ENCODE measurements at places on chromosomes 3 and 15.

GRCh38 chr15:59339252-59339672 is 33.4 kb downstream of the MYO1E start:
- DNase-seq: no peak

GRCh38 chr3:130649061-130649654 is 97.5 kb downstream of the PIK3R4 start:
- DNase-seq: no peak

- DNase-seq: no peak
Measured at GRCh38 chr15:77042955-77043920, 27.7 kb downstream of the TSPAN3 start.

DNA sequence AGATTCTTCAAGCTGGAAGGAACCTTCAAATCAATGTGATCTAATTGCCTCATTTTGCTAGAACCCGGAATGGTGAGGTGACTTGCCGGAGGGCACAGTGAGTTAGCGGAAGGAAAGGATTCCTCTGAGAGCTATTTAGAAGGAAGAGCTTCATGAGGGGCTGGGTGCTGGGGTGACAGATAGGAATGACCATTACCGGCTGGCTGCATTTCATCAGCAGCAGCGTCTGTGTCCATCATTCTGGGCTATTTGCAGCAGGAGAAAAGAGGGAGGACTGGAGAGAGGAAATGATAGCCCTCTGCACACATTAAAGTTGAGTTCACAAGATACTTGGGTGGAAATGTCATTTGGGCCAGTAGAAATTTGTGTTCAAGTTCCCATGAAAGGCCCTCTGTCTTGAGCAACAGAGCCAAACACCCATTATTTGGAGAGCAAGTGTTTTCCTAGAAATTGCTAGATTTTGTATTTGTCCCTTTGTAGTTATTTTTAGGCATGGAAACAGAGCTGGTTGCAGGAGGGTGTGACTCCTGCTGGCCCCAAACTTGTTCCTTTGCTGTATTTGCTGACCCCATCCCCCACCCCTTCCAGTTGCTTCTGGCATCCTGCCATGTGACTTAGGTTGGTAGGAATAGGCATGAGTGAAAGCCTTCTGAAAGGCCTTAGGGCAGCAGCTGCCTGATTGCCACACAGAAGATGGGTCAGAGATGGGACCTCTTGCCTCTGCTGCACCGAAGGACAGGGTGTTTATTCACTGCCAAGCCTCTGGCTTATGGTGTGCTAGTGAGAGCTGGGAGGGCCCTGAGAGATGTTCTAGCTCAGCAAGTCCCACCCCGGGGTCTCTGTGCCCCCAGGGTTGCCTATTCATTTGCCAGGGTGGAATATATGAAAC is 87.5 kb upstream of the PLXNA1 start:
- no peak for DNase-seq

DNA sequence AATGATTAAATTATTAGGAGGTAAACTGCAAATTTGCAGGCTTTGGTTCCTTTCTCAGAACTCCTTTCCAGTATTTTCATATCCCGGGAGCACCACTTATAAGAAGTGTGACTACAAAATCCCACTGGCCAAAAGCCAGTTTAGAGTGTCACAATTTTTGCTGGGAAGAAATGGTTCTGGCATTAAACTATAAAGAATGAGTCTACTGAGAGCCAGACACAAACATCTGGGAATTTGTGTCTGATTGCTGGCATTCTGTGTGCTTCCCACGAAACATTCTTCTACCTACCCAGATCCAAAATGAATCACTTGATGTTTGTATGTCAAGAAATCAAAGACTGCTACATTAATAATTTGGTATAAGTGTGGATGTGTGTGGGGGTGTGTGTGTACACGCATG is 82.8 kb downstream of the DUT start:
- DNase-seq: peak; percentile 92

DNA sequence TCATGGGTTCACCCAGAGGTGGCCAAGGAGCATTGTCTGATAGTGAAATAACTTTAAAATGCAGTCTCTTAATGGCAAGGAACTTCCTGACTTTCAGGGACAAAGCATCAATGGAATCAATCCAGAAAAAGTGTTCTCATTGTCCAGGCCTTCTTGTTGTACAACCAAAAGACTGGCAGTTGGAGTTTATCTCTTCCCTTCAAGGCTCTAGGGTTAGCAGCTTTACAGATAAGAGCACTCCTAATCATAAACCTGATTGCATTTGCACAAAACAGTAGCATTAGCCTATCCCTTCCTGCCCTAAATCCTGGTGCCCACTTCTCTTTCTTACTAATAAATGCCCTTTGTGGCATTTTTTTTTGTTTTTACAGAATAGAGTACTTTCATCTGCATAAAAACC is 43.3 kb upstream of the VIPR1 start:
- DNase-seq: no peak

DNA sequence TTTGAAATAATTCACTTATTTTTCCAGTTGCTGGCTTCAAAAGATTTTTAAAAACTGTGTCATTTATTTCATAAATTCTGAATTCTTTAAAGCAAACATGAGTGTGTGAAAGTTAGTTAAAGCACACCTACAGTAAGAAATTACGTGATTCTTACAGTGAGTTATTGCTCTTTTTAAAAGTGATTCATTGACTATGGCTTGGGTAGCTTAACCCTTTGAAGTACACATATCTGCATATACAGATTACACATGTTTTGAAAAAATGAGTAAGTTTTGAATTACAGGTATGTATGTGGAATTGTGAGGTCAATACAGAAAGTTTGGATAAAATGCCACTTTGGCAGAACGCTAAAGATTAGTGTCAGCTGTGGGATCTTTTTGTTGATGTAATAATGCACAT is 64.5 kb upstream of the MBNL1 start:
- DNase-seq: no peak

GRCh38 chr15:101447168-101447533 is 42.4 kb downstream of the PCSK6 start:
- DNase-seq: no peak

- peak; percentile 29 for DNase-seq
Measured at GRCh38 chr3:178454726-178455125, 81.5 kb upstream of the KCNMB2 start.

GRCh38 chr3:46094506-46094905 is 67.2 kb upstream of the XCR1 start:
- DNase-seq: no peak

DNA sequence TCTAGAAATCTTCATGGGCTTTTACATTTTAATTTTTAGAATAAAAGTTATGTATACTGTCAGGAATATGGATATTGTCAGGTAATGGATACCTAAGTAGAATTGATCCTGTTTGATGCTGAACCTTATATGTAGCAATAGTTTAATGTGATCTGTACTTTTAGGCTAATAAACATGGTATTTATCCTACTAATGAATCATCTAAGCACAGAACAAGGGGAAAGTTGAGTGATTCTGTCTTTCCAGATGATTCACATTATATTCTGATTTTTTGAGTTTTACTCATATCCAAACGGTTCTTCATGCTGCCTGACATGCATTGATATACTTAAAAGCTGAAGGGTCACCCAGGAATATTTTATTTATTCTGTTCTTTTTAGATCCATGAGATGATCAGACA is 34.5 kb downstream of the FANCI start:
- DNase-seq: no peak

GRCh38 chr15:48683991-48684765 is 38.7 kb upstream of the FBN1 start:
- no peak for DNase-seq

- no peak for DNase-seq
Measured at GRCh38 chr3:127685708-127686511, 13.2 kb downstream of the ABTB1 start.

DNA sequence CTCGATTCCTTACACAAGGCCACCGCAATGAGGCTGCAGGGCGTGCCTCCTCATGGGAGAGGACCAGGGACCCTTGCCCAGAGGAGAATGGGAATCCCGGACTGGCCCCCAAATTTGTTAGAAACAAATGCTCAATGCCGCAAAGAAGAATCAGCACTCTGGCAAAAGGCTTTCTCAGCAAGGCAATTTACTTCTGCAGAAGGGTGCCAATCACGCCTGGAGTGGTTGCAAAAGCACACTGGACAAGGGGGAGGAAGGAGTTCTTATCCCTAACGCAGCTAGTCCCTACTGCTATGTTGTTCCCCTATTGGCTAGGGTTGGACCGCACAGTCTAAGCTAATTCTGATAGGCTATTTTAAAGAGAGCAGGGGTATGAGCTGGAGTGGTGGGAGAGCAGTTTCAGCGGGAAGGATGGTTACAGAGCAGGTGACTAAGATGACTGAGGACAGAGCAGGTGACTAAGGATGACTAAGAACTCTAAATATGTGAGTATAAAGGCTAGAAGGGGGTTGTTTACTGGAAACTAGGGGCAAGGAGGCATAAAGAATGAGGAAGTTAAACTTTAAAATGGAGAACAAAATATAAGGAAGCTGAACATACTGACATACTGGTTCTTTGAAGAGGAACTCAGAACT is 48.5 kb downstream of the KATNBL1 start:
- no peak for DNase-seq

DNA sequence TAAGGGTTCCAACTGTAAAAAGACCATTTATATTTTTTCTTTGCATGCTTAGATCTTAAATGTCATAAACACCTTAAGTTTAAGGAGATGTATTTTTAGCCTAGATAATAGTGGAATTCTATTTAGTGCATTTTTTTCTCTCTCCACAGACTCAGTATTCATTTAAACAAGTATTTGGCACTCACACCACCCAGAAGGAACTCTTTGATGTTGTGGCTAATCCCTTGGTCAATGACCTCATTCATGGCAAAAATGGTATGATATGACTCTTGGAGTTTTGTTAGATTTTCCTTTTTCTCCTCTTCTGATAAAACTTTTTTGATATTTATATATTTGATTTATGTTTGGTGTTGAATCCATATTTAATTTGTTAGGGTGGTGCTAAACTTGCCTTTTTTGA is 7.3 kb downstream of the KIF23 start:
- DNase-seq: no peak

GRCh38 chr3:9206287-9206686 is 43.2 kb downstream of the SRGAP3 start:
- DNase-seq: no peak

GRCh38 chr3:18900994-18901393 is 247.3 kb upstream of the KCNH8 start:
- DNase-seq: no peak

- peak; percentile 89 for DNase-seq
Measured at GRCh38 chr15:39585871-39586301, 5.0 kb downstream of the THBS1 start.

GRCh38 chr3:23206366-23206765 is 3.2 kb downstream of the UBE2E2 start:
- no peak for DNase-seq

DNA sequence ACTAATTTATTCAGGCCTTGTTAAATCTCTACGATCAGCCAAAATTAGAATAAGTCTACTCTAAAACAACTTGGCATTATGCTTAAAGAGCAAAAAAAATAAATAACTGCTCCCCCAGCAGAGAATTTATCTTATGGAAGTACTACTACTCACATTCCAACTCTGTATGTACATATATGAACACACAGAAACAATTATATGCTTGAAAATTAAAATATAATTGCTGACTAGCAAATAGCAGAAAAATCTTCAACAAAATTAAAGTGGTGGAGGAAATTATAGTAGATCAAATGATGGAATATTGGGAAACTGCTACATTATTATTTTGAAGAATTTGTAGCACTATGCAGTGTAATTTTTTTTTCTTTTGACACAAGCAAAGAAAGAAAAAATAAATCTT is 580.9 kb downstream of the MECOM start:
- no peak for DNase-seq

DNA sequence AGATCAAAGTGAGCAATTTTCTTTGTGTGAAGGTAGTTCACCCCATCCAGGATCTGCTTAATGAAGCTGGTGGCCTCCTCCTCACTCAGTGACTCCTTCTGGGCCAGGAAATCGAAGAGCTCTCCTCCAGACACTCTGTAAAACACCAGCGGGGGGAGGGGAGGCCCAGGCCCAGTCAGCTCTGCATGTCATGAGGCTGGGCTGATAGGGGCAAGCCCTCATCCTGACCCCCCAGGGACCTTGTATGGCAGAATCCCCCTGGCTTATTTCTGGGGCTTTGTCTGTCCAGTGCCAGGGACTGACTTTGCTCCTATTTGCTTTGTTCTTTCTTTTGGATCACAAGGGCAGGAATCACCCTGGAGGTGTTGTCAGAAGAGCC is 74.9 kb downstream of the DAPK2 start:
- DNase-seq: no peak

DNA sequence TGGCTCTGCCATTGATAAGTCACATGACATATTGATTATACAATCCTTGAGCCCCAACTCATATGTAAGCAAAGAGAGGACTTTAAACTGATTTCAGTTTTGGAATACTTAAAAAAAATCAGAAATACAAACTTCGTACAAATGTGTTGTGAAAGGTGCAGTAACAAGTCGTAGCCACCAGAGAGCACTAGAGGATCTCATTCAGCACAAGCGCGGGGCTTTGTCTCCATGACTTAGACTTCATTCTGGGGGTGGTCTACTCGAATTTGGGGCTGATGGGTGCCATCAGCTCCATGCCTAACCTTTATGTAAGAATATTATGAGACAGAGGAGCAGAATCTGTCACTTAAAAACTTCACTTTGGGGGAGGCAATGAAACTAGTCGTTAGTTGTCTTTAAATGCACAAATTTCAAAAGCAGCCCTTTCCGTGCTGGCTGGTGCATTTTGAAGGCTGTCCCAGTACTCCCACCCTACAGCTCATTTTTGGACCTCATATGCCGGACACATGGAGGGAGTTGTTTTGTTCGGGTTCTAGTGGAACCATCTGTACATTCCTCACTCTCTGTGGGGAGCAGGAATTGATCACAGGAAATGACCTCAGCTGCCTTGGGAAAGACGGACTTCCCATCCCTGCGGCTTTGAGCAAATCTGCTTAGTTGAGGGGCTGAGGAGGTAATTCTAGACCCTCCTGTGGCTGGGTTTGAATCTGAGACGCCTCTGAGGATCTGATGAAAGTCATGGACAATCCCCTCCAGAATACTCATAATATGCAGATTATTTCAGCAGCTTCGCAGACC is 27.5 kb upstream of the MASP1 start:
- peak; percentile 32 for DNase-seq

DNA sequence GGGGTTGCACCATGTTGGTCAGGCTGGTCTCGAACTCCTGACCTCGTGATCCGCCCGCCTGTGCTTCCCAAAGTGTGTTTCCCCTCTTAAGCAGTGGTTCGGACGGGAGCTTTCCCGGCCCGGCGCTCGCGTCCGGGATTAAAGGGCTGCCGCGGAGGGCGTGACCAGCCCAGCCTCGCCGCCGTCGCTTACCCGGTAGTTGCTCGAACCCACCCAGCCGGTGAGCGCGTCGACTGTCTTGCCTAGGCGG is 513 bp downstream of the CLASP2 start:
- DNase-seq: no peak

DNA sequence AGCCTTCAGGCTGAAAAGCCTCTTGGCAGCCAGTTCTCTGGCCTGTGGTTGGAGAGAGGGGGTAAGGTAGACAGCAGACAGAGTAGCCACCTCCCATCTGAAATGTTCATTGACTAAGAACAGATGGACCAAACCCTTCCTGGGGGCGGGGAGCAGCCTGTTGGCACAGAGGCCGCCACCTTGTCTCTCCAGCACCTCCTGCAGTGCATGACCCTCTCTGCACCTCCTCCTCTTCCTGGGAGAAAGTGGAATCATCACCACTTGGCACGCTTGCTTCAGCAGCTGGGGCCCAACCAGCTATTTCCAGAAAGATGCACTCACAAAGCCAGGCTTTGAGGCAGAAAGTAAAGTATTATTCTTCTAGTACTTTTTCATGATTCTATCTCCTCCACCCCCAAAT is 313.4 kb upstream of the CHRM5 start:
- DNase-seq: no peak

GRCh38 chr3:32954506-32954905 is 3.1 kb downstream of the CCR4 start:
- DNase-seq: no peak

- DNase-seq: no peak
Measured at GRCh38 chr15:23518104-23518503, 47.4 kb upstream of the MKRN3 start.

- no peak for DNase-seq
Measured at GRCh38 chr3:51381333-51381705, 3.8 kb upstream of the MANF start.
